A549 treated with CORT108297 at 1 μM for 4 hours (cell line): ENCODE measurements at places on chromosomes 6 and 20. TPM values are rescaled to one million over a fixed set of nuclear protein-coding genes. Genes with fewer than 3 reads are reported as not detected.

The VWA7 gene
- 1.5 to 2.0 TPM (median 1.8 TPM) in 5 replicates for total RNA-seq

The SNAP25 gene
- total RNA-seq = 14.2 to 19.0 TPM (median 18.4 TPM) in 5 replicates

The JAG1 gene
- 32.8 to 46.3 TPM (median 41.2 TPM) in 5 replicates for total RNA-seq

The UBR2 gene
- 5.7 to 7.4 TPM (median 6.5 TPM) in 5 replicates for total RNA-seq

The CYP39A1 gene
- total RNA-seq = 0.03 to 0.09 TPM (median 0.05 TPM) in 4 of 5 replicates, not detected in the other

The C6orf136 gene
- total RNA-seq = 10.2 to 14.6 TPM (median 13.1 TPM) in 5 replicates

The MYB gene
- 0.49 to 1.1 TPM (median 0.89 TPM) in 5 replicates for total RNA-seq

The GOPC gene
- total RNA-seq = 15.2 to 19.4 TPM (median 17.8 TPM) in 5 replicates
